ENCODE measurements at places on chromosomes 2 and 18.

DNA sequence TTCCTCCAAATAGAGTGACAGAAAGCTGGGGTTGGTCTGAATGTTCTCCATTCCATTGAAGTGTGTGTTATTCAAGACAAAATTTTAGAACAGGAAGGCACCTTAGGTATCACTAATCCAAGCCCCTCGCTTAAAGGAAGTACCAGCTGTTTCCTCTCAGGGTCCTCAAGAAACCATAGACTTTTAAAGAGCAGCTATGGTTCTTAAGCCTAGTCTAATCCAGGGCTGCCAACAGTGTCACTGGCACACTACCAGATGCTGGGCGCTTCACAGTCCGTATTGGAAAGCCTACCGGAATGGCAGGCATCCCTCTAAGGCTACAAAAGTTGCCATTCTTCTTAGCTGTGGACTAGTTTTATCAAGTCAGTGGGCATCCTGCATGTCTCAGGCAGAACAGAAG lies 1.9 kb downstream of the NEMP2 start:
- no peak for DNase-seq

DNA sequence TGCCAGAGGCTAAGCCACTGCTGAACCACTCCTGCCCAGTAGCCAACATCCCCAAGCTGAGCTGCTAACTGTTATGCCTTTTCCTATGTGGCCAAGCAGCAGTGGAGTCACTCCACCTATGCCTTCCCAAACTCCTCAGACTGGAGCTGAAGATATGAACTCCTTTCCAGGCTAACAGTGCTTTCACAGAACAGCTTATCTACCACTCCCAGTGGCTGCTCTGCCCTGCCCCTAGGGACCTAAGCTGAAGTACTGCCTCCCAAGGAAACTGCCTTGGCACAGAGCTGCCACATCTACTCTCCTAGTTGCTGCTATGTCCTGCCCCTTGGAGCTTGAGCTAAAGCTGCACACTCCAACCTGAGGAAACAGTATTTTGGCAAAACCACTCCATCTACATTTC lies 275.9 kb downstream of the RBM43 start:
- no peak for DNase-seq

DNA sequence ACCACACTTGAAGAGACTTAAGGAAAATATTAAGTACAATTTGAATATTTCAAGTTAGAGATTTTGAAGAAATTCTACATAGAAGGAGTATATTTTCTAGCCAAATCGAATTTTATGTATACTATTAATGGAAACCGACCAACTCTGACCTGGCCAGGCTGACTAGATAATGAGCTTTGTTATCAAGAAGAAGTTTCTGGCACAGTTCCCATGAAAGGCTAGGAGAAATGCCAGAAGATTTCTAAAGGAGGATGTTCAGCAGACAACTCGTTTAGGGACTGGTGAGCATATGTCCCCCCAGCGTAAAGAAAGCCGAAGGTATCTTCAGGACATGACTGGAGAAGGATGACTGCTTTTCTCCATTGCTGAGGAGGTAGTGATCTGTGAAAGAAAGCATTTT lies 127.3 kb downstream of the DIS3L2 start:
- no peak for DNase-seq

DNA sequence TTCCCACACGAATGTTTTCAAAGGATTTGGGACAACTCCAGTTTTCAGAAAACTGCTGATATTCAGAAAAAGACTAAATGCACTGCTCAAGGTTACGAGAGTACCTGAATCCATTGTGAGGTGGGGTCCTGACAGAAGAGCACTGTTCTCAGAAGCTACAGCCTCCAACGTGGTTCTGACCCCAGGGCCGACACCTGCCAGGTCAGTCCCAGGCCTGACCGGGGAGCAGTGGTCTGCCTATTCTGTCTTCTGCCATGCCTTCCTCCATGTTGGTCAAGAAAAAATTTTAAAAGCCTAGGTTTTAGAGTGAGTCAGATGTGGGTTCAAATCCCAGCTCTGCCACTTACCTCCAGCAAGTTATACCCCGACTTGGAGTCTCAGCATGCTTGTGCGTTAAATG lies 212.3 kb downstream of the BCL11A start:
- no peak for DNase-seq

All from hippocampal formation (tissue), 2 donors.